Foreskin keratinocyte (primary cell): ENCODE measurements at places on chromosomes 5 and 9. TPM values are rescaled to one million over a fixed set of nuclear protein-coding genes. Genes with fewer than 3 reads are reported as not detected.

Gene SURF1
- 35.1 and 38.2 TPM in 2 replicates for polyA plus RNA-seq

Gene FGF10
- not detected in 2 replicates for polyA plus RNA-seq

Gene CDKN2B
- polyA plus RNA-seq = 2.9 and 4.3 TPM in 2 replicates

Gene LECT2
- polyA plus RNA-seq = not detected in 2 replicates

Gene KIAA0825
- 0.35 and 0.37 TPM in 2 replicates for polyA plus RNA-seq

Gene TRAPPC13
- polyA plus RNA-seq = 7.5 and 9.3 TPM in 2 replicates

Gene MAP1B
- polyA plus RNA-seq = 1.4 and 2.4 TPM in 2 replicates

Gene EPB41L4B
- polyA plus RNA-seq = 2.9 and 3.7 TPM in 2 replicates

Gene FCN2
- not detected in 2 replicates for polyA plus RNA-seq

Gene CDX1
- polyA plus RNA-seq = not detected in 2 replicates

Gene PRRT1B
- not detected in 2 replicates for polyA plus RNA-seq

Gene PCDHGB7
- 0.07 and 0.26 TPM in 2 replicates for polyA plus RNA-seq

Gene POLR1E
- polyA plus RNA-seq = 24.1 and 32.0 TPM in 2 replicates

Gene TSSK1B
- polyA plus RNA-seq = not detected in 2 replicates

Gene SH3TC2
- polyA plus RNA-seq = 3.5 TPM in 2 replicates

Gene SPINK1
- polyA plus RNA-seq = 0.17 TPM in 1 of 2 replicates, not detected in the other

Gene RNF208
- polyA plus RNA-seq = 1.2 and 1.6 TPM in 2 replicates

Gene ATP10B
- not detected in 2 replicates for polyA plus RNA-seq

Gene PLAC8L1
- polyA plus RNA-seq = 0.22 and 0.27 TPM in 2 replicates

Gene NR2F1
- not detected in 2 replicates for polyA plus RNA-seq

Gene C5orf58
- polyA plus RNA-seq = not detected in 2 replicates

Gene CDC25C
- 6.9 and 7.8 TPM in 2 replicates for polyA plus RNA-seq

Gene RLN2
- polyA plus RNA-seq = 1.6 and 1.8 TPM in 2 replicates

Gene WHRN
- 2.0 and 2.6 TPM in 2 replicates for polyA plus RNA-seq
